Small intestine (tissue), 16 donors: ENCODE measurements at places on chromosomes 7 and 10.

- DNase-seq, result no peak
Measured at GRCh38 chr7:100613412-100614175, 1.3 kb downstream of the MOSPD3 start.

DNA sequence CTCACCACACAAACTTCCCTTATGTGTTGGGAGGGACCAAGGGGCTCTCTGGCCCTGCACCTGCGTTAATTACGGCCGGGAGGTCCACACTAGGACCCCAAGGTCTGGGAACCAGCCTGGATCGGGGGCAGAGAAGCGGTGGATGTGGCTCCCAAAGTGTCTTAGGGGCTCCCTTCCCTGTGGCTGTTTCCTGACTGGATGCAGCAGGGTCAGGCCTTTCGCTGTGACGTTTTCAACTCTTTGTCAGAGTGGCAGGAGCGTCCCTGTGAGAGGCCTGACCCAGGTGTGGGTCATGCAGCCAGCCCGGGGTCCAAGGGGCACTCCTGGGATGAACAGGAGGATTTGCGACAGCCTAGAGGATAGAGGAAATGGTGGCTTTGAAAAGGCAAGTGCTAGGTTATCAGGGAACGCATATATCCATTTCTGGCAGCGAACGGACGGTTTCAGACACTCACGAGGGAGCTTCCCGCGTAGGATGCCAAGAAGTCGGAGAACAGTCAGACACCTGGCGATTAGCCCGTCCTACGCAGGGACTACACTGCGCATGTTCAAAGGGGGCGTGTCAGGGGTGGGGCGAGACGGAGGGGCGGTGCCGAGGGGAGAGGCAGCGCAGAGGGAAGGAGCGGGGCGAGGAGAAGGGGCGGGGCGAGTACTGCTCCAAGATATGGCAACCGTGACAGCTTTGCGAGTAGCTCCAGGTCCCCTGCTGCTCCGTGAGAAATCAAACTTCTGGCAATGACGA lies 46.2 kb upstream of the ZNF716 start:
- no peak for DNase-seq

GRCh38 chr7:129903935-129904334 lies 48.8 kb downstream of the UBE2H start:
- no peak for DNase-seq

- DNase-seq, result no peak
Measured at GRCh38 chr7:116212869-116213268, 2.5 kb downstream of the TES start.

- no peak for DNase-seq
Measured at GRCh38 chr7:51304729-51305128, 11.9 kb downstream of the COBL start.

- peak; percentile 28 for DNase-seq
Measured at GRCh38 chr7:118182593-118183427, 1.2 kb upstream of the LSM8 start.

GRCh38 chr10:102311025-102311420 lies 65.7 kb downstream of the GBF1 start:
- DNase-seq, result no peak
